ENCODE measurements at places on chromosomes 3 and 15. TPM values are rescaled to one million over a fixed set of nuclear protein-coding genes. Genes with fewer than 3 reads are reported as not detected.

GRCh38 chr15:25690673-25691543 is 172.2 kb downstream of the ATP10A start:
- no peak for DNase-seq

FGF12 gene
- 0.47 TPM for total RNA-seq

DNA sequence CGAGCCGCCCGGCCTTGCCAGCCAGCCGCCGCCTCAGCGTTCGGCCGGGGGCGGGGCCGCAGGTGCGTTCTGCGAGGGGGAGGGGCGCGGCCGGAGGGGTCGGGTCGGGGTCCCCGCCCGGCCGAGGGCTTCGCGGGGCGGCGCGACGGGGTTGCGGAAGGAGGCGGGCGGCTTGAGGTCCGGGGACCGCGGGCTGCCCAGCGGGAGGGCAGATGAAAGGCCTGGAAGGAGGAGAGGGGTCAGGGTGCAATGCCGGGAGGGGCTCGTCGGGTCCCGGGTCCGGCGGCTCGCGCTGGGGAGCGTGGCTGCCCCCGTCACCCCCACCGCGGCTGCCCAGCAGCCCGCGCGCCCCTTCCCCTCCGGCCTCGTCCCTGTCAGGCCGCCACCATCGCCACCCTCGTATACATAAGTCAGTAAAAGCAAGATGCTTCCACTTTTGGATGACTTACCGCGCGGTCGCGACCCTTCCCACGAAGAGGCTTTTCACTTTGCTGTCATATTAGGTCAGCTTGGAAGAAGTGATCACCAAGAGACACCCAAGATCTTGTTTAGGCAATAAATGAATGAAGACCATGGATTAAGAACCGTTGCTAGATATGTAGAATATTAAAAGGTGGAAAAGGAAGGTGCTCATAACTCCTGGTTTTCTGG is 620 bp upstream of the ANP32A start:
- no peak for DNase-seq

GRCh38 chr3:153973722-153974265 is 147.4 kb upstream of the ARHGEF26 start:
- DNase-seq, result no peak

- no peak for DNase-seq
Observed at GRCh38 chr3:62824965-62825592, 50.1 kb downstream of the CADPS start.

DLL4 gene
- 11.4 TPM for total RNA-seq

PRSS50 gene
- total RNA-seq, result not detected

MAGEL2 gene
- total RNA-seq, result not detected

- no peak for DNase-seq
Observed at GRCh38 chr3:84963137-84963536, 4.3 kb downstream of the CADM2 start.

TP63 gene
- not detected for total RNA-seq

- peak; percentile 80 for DNase-seq
Observed at GRCh38 chr3:119588112-119588511, 8.8 kb downstream of the ADPRH start.

TMEM42 gene
- total RNA-seq, result 9.7 TPM

Measured in Peyer's patch (tissue), 4 donors.